HepG2 (cell line): ENCODE measurements at places on chromosomes 3 and 15. TPM values are rescaled to one million over a fixed set of nuclear protein-coding genes. Genes with fewer than 3 reads are reported as not detected.

DNA sequence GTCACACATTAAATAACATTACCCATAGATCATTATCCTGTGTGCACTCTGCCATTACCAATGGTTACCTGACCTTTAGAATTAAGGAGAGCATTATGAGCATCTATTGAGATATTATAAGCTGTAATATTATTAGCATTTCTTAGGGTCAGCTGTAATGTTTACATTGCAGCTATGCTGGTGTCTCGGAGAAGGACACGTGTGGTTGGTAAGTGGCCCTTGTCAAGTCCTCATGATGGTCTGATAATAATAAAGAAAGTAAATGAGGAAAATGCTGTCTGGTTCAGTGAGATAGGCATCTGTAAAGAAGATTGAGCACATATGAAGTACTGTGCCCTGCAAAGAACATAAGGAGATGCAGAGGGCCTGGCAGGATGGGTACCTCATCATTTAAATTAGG is 71.7 kb upstream of the ARL6 start:
- H3K27me3 ChIP-seq: no peaks in the 10 kb centered on the region
- no peaks in the 10 kb centered on the region for H3K36me3 ChIP-seq
- H3K4me1 ChIP-seq: no peaks in the 10 kb centered on the region
- no peak overlapping the region for H3K27ac ChIP-seq
- H3K4me3 ChIP-seq: no peak overlapping the region
- DNase-seq: no peak

GRCh38 chr3:125148016-125148812 is 64.3 kb downstream of the SLC12A8 start:
- H3K27ac ChIP-seq: no peak overlapping the region
- H3K4me1 ChIP-seq: peaks cover 20% of the 10 kb centered on the region
- no peaks in the 10 kb centered on the region for H3K27me3 ChIP-seq
- H3K36me3 ChIP-seq: no peaks in the 10 kb centered on the region
- H3K4me3 ChIP-seq: no peak overlapping the region

DNA sequence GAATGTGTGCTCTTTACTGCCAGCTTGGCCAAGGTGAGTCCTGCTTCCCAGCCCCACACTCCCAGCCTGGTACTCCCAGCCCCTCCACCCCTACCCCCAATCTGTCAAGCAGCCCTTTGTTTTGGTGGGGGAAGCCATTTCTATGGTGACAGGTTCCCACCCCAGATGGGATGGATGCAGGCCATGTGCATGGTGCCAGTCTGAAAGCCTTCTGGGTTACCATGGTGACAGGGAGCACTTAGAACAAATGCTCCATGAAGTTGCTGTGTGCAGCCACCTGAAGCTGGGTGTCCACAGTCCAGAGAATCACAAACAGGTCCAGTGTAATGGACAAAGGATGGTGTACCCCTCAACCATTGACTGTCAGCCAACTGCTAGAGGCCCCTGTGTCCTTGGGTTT is 19.1 kb upstream of the VILL start:
- peaks cover 26% of the 10 kb centered on the region for H3K4me1 ChIP-seq
- no peak overlapping the region for H3K4me3 ChIP-seq
- DNase-seq: no peak

- no peak overlapping the region for H3K27ac ChIP-seq
- no peak for DNase-seq
- H3K4me3 ChIP-seq: no peak overlapping the region
- H3K36me3 ChIP-seq: no peaks in the 10 kb centered on the region
Measured at GRCh38 chr15:70777170-70777926, 14.0 kb upstream of the UACA start.

- DNase-seq: no peak
- H3K27me3 ChIP-seq: no peaks in the 10 kb centered on the region
- no peak overlapping the region for H3K27ac ChIP-seq
Measured at GRCh38 chr3:26962492-26963360, 340.2 kb downstream of the LRRC3B start.

- H3K27ac ChIP-seq: no peak overlapping the region
- no peaks in the 10 kb centered on the region for H3K36me3 ChIP-seq
- H3K27me3 ChIP-seq: 0 out of 3 replicates have a peak, but pooled peaks cover 3% of the 10 kb centered on the region
- no peak for DNase-seq
- H3K4me3 ChIP-seq: no peak overlapping the region
Measured at GRCh38 chr3:41120460-41120859, 78.8 kb upstream of the CTNNB1 start.

DNA sequence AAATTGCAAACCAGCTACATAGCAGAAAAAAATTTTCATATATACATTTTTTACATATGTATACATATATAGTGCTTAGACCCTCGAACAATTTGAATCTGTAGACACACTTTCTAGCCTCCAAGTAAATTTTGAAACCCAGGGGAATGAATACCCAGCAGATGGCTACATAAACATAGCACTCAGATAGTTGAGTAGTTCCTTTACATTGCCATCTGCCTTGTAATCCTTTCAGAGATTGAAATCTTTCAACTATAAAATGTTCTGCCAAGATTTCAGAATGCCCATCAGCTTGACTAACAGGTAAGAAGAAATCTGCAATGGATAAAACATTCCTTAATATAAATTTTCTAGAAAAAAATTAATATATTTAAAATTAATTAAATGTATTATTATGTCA is 1333.5 kb upstream of the CADM2 start:
- H3K27me3 ChIP-seq: no peaks in the 10 kb centered on the region
- H3K36me3 ChIP-seq: no peaks in the 10 kb centered on the region
- no peaks in the 10 kb centered on the region for H3K4me1 ChIP-seq
- H3K4me3 ChIP-seq: no peak overlapping the region
- H3K27ac ChIP-seq: no peak overlapping the region

DNA sequence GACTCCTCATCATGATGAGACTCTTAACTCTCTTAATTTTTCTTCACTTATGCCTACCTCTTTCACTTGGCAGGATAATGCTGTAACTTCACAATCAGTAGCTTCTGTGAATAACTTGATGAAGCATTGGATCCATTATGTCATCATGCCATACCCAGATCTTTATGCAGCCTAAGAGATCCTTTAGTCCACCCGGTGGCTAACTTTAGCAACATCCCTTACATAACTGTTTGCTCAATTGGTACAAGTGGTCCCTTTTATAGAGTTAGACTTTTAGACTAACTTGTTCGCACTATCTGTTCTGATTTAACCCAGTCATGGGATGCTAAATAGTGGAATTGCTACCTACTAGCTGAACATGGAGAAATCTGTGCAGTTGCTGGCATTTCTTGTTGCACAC is 184.5 kb downstream of the USP13 start:
- H3K27ac ChIP-seq: no peak overlapping the region
- no peaks in the 10 kb centered on the region for H3K4me1 ChIP-seq
- no peak for DNase-seq
- no peaks in the 10 kb centered on the region for H3K27me3 ChIP-seq
- no peaks in the 10 kb centered on the region for H3K36me3 ChIP-seq

DNA sequence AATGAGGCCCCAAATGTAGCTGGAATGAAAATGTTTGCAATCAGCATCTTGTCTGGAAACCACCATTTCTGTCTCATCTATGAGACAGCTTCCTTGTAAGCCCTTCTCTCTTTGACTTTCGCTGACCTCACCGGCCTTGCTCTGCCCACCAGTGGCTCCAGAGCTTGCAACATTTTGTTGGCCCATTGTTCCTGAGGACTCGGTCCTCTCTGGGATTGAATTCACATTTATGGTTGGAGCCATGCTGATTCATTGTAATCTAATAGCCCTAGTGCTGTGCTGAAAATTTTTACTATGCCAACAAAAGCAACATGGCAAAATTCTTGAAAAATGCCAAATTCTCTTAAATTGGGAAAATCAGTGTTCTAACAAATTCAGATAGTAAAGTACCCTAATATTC is 37.2 kb downstream of the ABHD5 start:
- H3K4me1 ChIP-seq: peaks cover 10% of the 10 kb centered on the region; the same call in 1 of the 2 replicates
- H3K36me3 ChIP-seq: no peaks in the 10 kb centered on the region
- DNase-seq: no peak

DNA sequence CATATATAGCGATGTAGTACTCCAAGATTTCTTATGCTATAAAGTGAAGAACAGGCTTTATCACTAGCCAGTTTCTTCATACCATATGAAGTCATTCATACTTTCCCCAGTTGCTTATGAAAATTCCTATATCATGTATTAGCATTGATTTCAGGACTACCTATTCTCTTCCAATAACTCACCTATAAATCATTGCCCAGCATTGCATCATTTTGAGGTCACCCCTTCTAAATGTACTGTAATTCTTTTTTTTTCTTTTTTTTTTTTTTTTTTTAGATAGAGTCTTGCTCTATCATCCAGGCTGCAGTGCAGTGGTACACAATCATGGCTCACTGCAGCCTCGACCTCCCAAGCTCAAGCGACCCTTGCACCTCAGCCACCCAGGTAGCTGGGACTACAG is 27.1 kb downstream of the RTP3 start:
- no peaks in the 10 kb centered on the region for H3K36me3 ChIP-seq
- H3K4me3 ChIP-seq: no peak overlapping the region
- no peak for DNase-seq
- no peak overlapping the region for H3K27ac ChIP-seq

- H3K4me3 ChIP-seq: no peak overlapping the region
- DNase-seq: no peak
- no peaks in the 10 kb centered on the region for H3K4me1 ChIP-seq
- H3K36me3 ChIP-seq: no peaks in the 10 kb centered on the region
- no peaks in the 10 kb centered on the region; the same call in 2 of the 3 replicates for H3K27me3 ChIP-seq
Measured at GRCh38 chr3:176824811-176825210, 372.5 kb downstream of the TBL1XR1 start.

DNA sequence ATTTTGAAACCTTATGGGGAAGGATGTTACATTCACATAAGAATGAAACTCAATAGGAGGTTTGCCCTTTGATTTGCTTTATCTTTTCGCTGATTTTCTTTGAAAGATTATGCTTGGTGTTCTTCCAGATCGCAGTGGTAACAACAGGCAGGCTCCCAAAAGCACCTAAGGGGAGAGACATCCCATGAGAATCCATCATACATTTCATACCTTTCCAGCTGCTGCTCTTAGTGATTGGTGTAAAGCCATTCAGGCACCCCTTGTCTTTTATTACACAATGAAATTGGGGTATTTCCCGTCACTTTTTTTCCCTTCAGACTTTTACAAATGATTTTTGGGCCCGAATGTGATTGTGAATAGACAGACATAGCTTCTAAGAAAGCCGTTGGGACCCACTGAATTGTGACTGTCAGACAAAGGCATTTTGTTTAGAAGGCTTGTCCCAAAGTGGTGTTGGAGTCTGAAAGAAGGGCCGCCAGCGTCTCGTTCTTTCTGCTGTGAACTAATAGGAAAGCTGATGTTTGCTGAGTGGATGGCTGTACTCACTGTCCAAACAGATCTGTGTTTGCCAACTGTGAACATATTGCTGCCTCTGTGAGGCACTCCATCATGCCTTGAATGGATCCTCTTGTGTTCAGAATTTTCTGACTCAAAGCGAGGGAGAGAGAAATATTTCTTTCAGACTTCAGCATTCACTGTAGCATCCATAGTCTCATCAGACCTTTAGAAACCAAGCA is 164.3 kb downstream of the FNDC3B start:
- peak overlapping the region; percentile 8; the same call in 1 of the 2 replicates for H3K4me3 ChIP-seq
- H3K27ac ChIP-seq: peak overlapping the region; percentile 71
- DNase-seq: peak; percentile 98
- no peaks in the 10 kb centered on the region for H3K27me3 ChIP-seq
- H3K36me3 ChIP-seq: peaks cover 23% of the 10 kb centered on the region

TTC21A gene
- 0.31 and 0.39 TPM in 2 replicates for total RNA-seq

PLSCR4 gene
- 1.5 and 1.8 TPM in 2 replicates for total RNA-seq

THAP10 gene
- total RNA-seq: 0.64 and 0.66 TPM in 2 replicates

SLC27A2 gene
- 12.3 and 23.4 TPM in 2 replicates for total RNA-seq

HES1 gene
- total RNA-seq: 15.0 and 19.8 TPM in 2 replicates
